Esophagus muscularis mucosa (tissue), 4 donors: ENCODE measurements at places on chromosomes 11 and 22. TPM values are rescaled to one million over a fixed set of nuclear protein-coding genes. Genes with fewer than 3 reads are reported as not detected.

GRCh38 chr11:25890626-25891260, 441.2 kb upstream of the ANO3 start:
- H3K4me3 ChIP-seq, result no peak overlapping the region
- no peaks in the 10 kb centered on the region for H3K36me3 ChIP-seq
- no peak for DNase-seq
- H3K4me1 ChIP-seq, result no peaks in the 10 kb centered on the region
- H3K27ac ChIP-seq, result no peak overlapping the region

DNA sequence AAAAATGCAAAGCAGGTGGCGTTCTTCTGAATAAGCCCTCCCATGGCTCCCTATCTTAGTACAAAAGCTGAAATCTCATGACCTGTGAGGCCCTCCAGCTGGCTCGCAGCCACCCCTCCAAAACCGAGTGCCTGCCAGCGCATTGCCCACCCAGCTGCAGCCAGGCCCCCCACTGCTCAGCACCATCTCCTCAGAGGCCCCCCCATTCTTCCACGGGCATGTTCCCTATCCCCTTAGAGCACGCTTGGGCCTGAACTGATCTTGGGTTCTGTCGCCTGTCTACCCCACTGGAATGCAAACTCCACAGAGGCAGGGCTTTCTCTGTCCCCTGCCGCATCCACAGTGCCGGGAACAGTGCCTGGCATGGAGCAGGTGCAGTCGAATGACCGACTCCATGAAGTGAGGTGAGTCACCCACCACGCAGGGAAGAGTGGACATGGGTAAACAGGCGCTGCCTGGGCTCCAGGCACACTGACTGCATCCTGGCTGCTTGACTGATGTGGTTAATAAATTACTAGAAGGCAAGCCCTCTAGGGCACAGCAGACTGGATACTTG, 11.3 kb upstream of the EFCAB6 start:
- H3K4me1 ChIP-seq, result no peaks in the 10 kb centered on the region
- H3K4me3 ChIP-seq, result no peak overlapping the region

DNA sequence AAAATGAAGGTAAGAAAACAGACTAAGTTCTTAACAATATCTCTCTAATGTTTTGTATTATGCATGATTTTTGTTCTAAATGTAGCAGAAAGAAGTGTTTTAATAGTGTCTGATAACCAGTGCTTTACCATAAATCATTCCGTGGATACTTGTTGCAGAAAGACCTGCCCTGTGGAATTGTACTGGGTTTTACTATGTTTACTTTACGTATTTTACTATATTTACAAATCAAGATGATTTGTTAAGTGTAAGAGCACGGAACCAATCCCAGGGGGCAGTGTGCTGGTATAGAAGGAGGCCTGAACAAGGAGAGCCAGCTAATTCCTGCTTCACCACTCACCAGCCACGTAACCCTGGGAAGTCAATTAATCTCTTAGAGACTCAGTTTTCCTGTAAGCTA, 1.4 kb downstream of the HTR3B start:
- H3K4me3 ChIP-seq, result no peak overlapping the region
- DNase-seq, result no peak
- no peaks in the 10 kb centered on the region for H3K4me1 ChIP-seq
- H3K27ac ChIP-seq, result no peak overlapping the region
- H3K36me3 ChIP-seq, result no peaks in the 10 kb centered on the region

The RAB38 gene
- total RNA-seq, result 0.75 TPM

The ASPHD2 gene
- total RNA-seq, result 0.42 TPM
